ENCODE measurements at places on chromosomes 12 and 14.

DNA sequence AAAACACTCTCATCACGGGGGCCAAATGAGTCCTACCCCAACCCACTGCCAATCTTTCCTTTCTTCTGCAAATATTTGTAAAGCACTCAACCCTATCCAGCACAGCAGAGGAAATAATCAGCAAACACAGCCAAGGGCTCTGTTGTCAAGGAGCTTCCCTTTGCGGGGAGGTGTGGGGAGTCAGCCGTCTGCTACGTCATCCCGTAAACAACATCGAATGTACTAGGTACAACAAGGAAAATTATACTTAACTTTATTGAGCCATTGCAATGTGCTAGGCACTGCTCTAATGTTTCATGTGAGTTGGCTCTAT is 22.8 kb downstream of the TMEM63C start:
- DNase-seq, result no peak

DNA sequence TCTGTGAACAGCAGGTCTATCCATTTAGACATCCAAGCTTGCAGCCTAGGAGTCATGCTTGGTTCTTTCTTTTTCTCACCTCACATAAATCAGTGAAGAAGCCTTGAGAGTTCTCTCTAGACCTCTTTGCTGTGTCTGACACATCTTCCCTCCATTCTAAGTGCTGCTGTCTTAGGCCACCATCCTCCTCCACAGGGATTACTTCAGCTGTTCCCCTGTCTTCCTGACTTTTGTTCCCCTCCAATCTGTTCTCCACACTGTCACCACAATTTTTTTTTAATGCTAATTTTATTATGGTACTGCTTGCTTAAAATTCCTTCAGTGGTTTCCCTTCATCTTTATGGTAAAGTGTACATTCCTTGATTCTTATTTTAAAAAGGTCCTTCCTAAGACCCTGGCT is 71.8 kb downstream of the DERA start:
- DNase-seq, result no peak

- no peak for DNase-seq
Observed at GRCh38 chr12:103441437-103442181, 54.2 kb downstream of the C12orf42 start.

DNA sequence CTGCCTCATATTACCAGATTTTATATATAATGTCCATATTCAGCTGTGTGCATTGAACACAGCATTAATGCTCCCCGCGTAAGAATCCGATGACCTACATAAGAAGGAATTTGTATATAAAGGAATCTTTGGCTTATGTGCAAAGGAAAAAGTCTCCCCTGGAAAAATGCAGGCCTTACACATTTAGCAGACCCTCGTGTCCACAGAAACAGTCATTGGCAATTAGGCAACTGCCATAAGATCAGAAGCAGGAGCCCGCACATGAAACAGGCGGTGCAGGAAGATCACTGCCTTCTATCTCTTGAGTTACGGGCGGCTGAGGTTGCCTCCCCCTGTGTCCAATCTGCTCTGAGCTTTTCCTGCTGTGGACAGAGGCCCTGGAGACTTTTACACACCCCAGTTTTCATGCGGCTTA is 63.2 kb upstream of the RFX4 start:
- peak; percentile 28 for DNase-seq

GRCh38 chr14:33229269-33229929 is 290.7 kb downstream of the NPAS3 start:
- peak; percentile 61 for DNase-seq

GRCh38 chr12:12069821-12070548 is 754 bp upstream of the BCL2L14 start:
- no peak for DNase-seq

DNA sequence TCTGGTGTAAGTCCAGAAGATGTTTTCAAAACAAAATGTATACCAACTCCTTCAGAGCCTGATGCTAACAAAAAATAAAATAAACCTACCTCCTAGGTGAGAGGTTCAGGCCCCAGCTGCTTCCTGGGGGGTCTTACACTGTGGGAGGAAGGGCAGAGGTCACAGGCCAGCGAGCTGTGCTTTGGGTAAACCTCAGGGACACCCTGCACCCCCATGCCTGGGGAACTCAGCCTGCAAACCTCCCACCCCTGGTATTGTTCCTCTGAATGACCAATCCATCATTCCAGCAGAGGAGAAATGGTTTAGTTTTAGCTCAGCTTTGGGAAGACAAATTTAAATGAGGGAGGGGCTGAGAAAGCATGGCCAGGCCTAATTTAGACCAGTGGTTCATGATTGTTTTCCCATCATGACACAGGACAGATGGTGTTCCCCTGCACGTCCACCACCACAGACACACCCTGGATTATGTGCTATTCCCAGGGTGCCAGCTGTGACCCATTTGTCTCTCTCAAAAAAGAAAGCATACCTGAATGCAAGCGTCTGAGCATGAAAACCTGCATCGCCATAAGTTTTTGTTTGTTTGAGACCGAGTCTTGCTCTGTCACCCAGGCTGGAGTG is 14.5 kb upstream of the TFCP2 start:
- no peak for DNase-seq

DNA sequence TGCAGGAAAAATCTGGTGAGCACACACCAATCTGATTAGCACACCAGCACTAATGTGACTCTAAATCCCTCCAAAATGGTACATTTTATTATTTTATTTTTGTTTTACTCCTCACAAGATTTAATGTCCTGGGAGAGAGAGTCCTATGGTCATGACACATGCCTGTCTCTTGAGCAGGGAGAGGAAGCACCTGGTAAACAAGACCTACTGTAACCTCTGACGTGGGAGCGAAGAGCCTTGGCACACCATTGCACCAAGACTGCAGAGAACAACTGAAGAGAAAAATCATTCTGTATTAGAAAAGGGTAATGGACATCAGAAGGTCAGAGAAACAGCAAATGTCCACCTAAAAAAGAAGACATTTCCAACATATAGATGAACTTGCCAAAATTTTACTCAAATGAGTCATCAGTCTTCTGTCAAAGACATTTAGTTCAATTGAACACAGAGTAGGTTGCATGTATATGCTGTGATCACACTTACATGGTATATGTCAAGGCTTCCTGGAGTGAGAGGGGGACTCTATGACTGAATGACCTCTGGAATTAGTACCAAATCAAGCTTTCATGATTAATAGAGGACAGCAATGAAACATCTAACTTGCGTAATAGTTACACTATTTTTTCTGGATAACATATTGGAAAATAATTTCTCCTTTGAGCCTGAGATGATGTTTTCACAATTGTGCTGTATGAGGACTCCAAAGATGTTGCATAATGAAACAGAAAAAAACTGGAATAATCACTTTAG is 186.9 kb upstream of the FLRT2 start:
- DNase-seq, result peak; percentile 17

- no peak for DNase-seq
Observed at GRCh38 chr12:52416795-52417194, 10.7 kb upstream of the KRT82 start.

DNA sequence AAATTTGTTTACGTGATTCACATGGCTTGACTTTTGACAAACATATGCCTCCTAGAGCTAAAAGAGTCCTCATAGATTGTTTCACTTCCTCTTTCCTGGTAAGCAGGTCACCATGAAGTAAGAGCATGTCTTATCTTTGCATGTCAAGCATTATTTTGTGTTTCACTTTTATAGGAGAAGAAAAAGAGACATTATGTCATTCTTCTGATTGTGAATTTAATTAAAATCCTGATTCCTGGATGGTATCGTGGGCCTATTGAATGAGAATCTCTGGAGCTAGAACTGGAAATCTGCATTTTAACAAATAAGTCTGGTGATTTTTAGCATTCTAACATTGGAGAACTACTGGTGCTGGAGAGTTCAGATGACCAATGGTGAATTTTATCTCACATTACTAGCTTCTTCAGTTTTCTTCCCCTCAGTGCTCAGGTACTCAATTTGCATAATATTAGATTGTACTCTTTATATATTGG is 218.6 kb upstream of the ATP2B1 start:
- no peak for DNase-seq

GRCh38 chr12:92987846-92988621 is 58.9 kb upstream of the EEA1 start:
- DNase-seq, result no peak

DNA sequence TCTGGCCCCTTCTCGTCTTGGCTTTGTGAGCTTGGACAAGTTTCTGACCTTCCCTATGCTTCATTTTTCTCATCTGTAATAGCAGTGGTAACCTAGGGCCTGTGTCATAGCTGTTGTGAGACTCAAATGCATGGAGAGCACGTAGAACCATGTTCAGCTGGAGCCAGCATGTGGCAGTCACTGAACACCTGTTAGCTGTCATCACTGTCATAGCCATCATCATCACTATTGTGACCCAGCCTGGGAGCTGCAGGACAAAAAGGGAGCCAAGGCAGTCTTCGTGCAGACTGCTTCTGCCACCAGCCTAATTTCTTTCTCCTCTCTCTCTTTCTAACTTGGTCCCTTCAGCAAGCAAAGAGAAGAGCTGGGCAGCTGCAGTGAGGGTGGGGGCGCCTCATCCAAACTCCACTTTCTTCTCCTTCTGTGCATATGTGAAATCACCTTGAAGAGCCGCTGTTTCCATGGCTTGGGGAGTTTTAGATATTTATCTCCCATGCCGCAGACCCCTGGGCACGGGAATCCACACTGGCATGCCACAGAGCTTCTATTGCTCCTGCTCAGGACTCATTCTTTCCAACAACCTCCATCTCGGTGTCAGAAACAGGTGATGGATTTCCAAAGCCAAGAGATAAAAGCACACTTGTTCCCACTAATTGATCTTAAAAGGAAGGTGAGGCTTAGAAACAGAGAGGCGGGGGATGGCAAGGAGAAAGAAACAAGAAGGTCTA is 87.0 kb downstream of the SRRM4 start:
- no peak for DNase-seq

- no peak for DNase-seq
Observed at GRCh38 chr14:81826081-81826480, 292.4 kb upstream of the SEL1L start.

DNA sequence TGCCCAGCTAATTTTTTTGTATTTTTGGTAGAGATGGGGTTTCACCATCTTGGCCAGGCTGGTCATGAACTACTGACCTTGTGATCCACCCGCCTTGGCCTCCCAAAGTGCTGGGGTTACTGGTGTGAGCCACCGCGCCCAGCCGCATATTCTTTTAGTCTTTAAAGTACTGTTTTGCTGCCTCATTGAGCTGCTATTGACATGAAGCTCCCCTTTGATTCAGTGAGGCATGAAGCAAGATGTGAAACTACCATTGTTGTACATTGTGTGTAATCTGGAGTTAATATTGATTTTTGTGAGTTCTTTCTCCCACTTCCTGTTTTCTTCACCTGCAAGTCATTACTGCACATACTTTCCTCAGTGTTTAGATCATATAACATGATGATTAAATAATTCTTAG is 80.8 kb downstream of the MNAT1 start:
- DNase-seq, result no peak

- no peak for DNase-seq
Observed at GRCh38 chr14:67602076-67602475, 2.0 kb upstream of the PIGH start.

Data from fibroblast of lung (primary cell).